ENCODE measurements at places on chromosomes 7 and 10. TPM values are rescaled to one million over a fixed set of nuclear protein-coding genes. Genes with fewer than 3 reads are reported as not detected.
A peak's percentile ranks its signal among the peaks of the same experiment; 100 is the strongest.

DNA sequence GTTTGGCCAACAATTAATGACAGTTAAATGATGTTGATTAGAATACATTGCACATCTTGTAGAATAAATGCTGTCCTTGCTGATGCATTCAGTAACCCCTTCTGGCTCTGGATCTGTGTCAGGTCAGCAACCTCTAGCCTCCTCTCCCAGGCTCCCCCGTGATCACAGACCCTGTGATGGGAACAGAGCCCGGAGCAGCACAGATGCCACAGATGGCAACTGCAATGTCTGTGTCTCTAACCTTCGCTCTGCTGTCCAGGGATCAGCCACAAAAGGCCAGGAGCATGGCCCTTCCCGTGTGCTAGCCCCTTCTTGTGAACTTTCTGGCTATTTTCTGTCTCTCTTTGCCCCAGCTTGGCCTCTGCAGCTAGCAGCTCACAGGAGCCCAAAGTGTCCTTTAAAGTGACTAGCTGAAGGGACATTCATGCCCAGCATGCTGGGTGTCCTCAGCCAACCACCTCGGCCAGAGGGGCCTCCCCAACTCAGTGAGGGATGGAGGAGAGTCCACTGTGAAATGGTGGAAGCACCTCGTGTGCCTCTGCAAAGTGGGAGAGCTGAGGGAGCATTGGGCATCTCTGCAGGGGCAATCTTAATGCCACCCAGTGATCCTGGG, 167.0 kb upstream of the TCERG1L start:
- no peak overlapping the region for H3K4me3 ChIP-seq
- no peaks in the 10 kb centered on the region for H3K27me3 ChIP-seq
- DNase-seq = no peak
- no peak overlapping the region for H3K27ac ChIP-seq
- no peaks in the 10 kb centered on the region for H3K4me1 ChIP-seq
- no peaks in the 10 kb centered on the region for H3K36me3 ChIP-seq

- no peak for DNase-seq
- H3K27ac ChIP-seq = no peak overlapping the region
- H3K36me3 ChIP-seq = no peaks in the 10 kb centered on the region
- H3K4me1 ChIP-seq = peaks cover 7% of the 10 kb centered on the region
Observed at GRCh38 chr10:78916227-78916626, 152.5 kb upstream of the ZMIZ1 start.

Gene CUBN
- total RNA-seq = 0.25 TPM

- H3K4me1 ChIP-seq = no peaks in the 10 kb centered on the region
- no peak overlapping the region for H3K27ac ChIP-seq
- no peaks in the 10 kb centered on the region for H3K36me3 ChIP-seq
- H3K4me3 ChIP-seq = no peak overlapping the region
- DNase-seq = no peak
Observed at GRCh38 chr10:4069491-4069890, 284.5 kb upstream of the KLF6 start.

GRCh38 chr10:21978191-21978862, 25.2 kb downstream of the DNAJC1 start:
- H3K27me3 ChIP-seq = no peaks in the 10 kb centered on the region
- H3K4me1 ChIP-seq = no peaks in the 10 kb centered on the region
- no peak overlapping the region for H3K4me3 ChIP-seq
- DNase-seq = no peak
- H3K27ac ChIP-seq = no peak overlapping the region
- no peaks in the 10 kb centered on the region for H3K36me3 ChIP-seq

Gene ACTA2
- 265 TPM for total RNA-seq

DNA sequence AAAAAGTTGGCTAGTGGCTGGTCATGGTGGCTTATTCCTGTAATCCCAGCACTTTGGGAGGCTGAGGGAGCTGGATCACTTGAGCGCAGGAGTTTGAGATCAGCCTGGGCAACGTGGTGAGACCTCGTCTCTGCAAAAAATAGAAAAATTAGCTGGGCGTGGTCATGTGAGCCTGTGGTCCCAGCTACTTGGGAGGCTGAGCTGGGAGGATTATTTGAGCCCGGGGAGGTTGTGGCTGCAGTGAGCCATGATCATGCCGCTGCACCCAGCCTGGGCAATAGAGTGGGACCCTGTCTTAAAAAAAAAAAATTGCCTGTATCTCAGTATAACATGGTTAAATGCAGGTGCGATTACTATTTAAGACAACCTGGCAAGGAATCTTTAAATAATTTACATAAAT, 61.0 kb downstream of the ADD3 start:
- H3K27me3 ChIP-seq = no peaks in the 10 kb centered on the region
- no peak overlapping the region for H3K4me3 ChIP-seq
- H3K36me3 ChIP-seq = no peaks in the 10 kb centered on the region
- DNase-seq = no peak
- no peaks in the 10 kb centered on the region for H3K4me1 ChIP-seq
- peak overlapping the region; percentile 48 for H3K27ac ChIP-seq

Gene CELF2
- total RNA-seq = 30.2 TPM

DNA sequence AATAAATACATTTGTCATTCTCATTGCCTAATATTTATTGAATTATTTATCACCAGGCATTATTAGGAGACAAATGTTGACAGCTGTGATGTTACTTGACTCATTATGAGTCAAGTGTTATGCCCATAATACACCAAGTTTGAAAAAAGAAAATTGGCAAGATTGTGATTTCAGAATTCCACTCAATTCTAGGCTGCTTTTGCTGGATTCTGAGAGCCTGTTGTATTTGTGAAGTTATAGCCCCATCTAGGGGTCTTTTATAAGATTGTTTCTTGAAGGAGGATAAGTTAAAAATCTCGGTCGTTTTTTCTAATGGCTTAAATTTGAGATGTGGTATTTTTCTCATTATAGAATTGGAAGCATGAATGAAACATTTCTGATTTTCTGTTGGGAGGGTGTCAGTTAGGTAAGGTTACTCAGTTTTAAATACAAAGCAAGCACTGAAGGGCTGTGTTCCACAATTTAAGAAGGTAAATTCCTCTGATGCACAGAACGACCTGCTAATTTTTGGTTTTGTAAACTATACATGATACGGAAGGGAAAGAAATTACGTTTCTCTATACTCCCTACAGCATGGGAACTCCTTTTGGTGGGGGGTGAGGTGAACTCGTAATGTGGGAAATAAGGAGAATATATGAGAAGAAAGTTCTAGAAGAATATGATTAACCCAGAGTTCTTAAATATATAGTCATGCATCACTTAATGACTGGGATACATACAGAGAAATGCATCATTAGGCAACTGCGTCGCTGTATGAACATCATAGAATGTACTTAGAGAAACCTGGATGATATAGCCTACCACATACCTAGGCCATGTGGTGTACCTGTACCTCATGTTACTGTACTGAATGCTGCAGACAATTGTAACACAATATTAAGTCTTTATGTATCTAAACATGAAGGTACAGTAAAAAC, 2.6 kb downstream of the STK31 start:
- no peak overlapping the region for H3K4me3 ChIP-seq
- no peak for DNase-seq
- no peak overlapping the region for H3K27ac ChIP-seq
- H3K4me1 ChIP-seq = no peaks in the 10 kb centered on the region

- H3K4me1 ChIP-seq = no peaks in the 10 kb centered on the region
- DNase-seq = peak; percentile 74
- peaks cover 6% of the 10 kb centered on the region for H3K27me3 ChIP-seq
- no peak within 1 kb of the TSS for H3K27ac ChIP-seq
- no peak within 1 kb of the TSS for H3K4me3 ChIP-seq
Observed at GRCh38 chr7:76201732-76202665, at the start of gene SRRM3. Gene SRRM3 (plus strand): TSS chr7:76201896. CDS start chr7:76235067, 33,171 bp downstream.

GRCh38 chr7:66281678-66282590, 76.8 kb downstream of the TPST1 start:
- H3K27ac ChIP-seq = no peak overlapping the region
- H3K27me3 ChIP-seq = no peaks in the 10 kb centered on the region
- H3K4me3 ChIP-seq = no peak overlapping the region
- H3K36me3 ChIP-seq = no peaks in the 10 kb centered on the region
- no peak for DNase-seq
- H3K4me1 ChIP-seq = no peaks in the 10 kb centered on the region

GRCh38 chr7:39623047-39623731, at the start of gene RALA:
Gene RALA (plus strand): TSS chr7:39623572. CDS start chr7:39686668, 63,096 bp downstream.
- peak; percentile 96 for DNase-seq
- H3K4me3 ChIP-seq = peak within 1 kb of the TSS; percentile 90
- H3K27me3 ChIP-seq = no peaks in the 10 kb centered on the region
- peak within 1 kb of the TSS; percentile 97 for H3K27ac ChIP-seq
- H3K36me3 ChIP-seq = no peaks in the 10 kb centered on the region

Gene VWA2
- total RNA-seq = 2.6 TPM

DNA sequence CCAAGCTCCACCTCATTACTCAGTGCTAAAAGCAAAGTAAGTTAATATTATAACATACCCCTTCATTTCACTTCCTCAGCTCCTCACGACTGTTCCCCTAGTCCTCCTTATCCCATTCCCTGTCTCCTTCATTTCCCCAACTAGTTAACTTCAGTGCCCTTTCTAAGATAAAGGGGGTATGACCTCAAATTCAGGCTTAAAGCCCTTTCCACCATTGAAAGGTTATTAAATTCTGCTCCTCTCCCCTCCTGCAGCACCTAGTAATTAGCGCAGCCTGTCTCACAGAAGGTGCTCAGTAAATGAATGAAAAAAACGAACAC, 1.0 kb downstream of the CRPPA start:
- H3K4me3 ChIP-seq = peak overlapping the region; percentile 51
- H3K27ac ChIP-seq = peak overlapping the region; percentile 98
- no peaks in the 10 kb centered on the region for H3K36me3 ChIP-seq

GRCh38 chr10:29535778-29536453, 98.9 kb downstream of the SVIL start:
- H3K36me3 ChIP-seq = peaks cover 3% of the 10 kb centered on the region
- H3K4me3 ChIP-seq = no peak overlapping the region
- H3K27me3 ChIP-seq = no peaks in the 10 kb centered on the region
- no peak for DNase-seq

DNA sequence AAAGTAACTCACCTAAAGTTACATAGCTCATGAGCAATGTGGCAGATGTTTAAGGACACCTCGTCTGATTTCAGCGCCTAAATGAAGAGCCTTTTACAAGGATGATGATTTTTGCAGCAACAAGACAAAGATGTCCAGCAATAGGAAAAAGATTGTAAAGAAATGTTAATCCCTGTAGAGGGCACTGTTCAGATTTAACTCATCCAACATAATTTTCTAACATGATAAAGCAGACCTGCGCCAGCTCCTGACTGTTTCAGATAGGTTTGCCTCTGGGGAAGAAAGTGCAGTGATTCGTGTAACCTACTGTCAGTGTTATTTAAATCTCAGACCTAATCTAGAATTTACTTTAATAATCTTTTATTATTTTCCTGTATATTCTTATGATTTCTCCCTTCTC, 595.2 kb downstream of the AUTS2 start:
- no peak overlapping the region for H3K4me3 ChIP-seq
- no peaks in the 10 kb centered on the region for H3K4me1 ChIP-seq
- no peak for DNase-seq
- no peak overlapping the region for H3K27ac ChIP-seq
- H3K27me3 ChIP-seq = no peaks in the 10 kb centered on the region

DNA sequence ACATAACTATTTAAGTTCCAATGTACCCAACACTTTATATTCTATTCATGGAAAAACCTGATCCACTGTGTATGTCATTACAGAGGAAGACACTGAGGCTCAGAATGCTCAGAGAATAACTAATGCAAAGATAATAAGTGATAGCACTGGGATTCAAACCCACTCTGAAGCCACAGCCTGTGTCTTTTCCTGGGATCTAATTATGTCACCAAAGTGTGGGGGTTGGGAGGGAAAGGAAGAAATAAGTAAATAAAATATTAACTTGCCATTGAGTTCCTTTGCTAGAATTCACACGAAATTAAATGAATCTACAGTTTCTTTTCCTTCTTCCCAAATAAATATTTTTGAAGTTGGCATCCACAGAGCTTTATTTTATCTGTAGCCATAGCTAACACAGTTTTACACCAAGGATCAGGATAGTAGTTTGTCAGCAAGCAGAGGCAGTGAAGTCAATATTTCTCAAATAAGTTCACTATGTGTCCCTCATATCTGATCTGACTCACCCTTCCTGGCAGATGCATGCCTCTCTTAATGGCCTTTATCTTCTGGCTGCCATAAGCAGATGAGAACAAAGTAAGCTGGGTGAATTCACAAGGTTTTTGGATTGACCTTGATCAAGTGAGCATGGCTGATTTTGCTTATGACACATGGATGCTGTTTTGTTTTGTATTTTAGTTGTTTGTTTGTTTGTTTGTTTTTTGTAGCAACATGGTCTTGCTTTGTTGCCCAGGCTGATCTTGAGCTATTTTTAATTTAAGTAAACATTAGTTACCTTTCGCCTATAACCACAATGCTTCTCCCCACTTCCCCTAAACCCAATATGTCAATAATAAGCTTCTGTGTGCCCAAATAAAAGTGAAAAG, 6.3 kb downstream of the RAPGEF5 start:
- H3K36me3 ChIP-seq = no peaks in the 10 kb centered on the region
- no peak for DNase-seq
- H3K4me3 ChIP-seq = no peak overlapping the region
- H3K27ac ChIP-seq = peak overlapping the region; percentile 61
- peaks cover 6% of the 10 kb centered on the region for H3K4me1 ChIP-seq

DNA sequence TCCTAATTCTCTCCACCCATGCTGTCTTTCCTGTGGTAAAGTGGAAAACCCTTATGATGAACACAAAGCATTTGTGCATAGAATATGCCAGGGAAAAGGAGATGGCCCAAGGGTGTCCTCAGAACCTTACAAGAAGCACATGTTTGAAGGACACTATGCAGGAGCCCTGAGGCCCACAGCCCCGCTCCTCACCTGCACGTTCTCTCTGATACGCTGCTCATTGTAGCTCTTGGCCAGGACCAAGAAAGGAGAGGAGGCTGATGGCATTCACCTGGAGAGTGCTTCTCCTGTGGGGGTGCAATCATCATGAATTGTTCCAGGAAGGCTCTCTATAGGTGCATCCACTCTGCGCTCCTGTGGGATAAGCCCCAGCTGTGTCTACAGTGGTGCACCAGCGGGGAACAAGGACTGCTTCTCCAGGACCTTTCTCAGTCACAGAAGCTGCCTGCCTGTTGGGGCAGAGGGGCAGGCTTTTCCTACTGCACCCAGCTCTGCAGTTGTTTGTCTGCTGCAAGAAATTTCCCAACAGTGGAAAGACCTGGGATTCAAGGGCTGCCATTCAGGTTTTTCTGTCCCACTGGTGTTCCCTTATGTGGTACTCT, 19.9 kb downstream of the AKR1C2 start:
- no peak overlapping the region for H3K27ac ChIP-seq
- no peaks in the 10 kb centered on the region for H3K4me1 ChIP-seq
- no peak overlapping the region for H3K4me3 ChIP-seq
- no peak for DNase-seq

- no peaks in the 10 kb centered on the region for H3K36me3 ChIP-seq
- no peak for DNase-seq
Observed at GRCh38 chr7:45882465-45882810, 5.8 kb upstream of the IGFBP1 start.

- H3K27me3 ChIP-seq = no peaks in the 10 kb centered on the region
- no peaks in the 10 kb centered on the region for H3K4me1 ChIP-seq
- no peaks in the 10 kb centered on the region for H3K36me3 ChIP-seq
Observed at GRCh38 chr7:151665368-151665767, 145.7 kb upstream of the RHEB start.

GRCh38 chr7:23298141-23298881, 828 bp upstream of the MALSU1 start:
- H3K27ac ChIP-seq = peak overlapping the region; percentile 78
- no peaks in the 10 kb centered on the region for H3K27me3 ChIP-seq
- no peaks in the 10 kb centered on the region for H3K36me3 ChIP-seq
- DNase-seq = no peak
- H3K4me1 ChIP-seq = peaks cover 7% of the 10 kb centered on the region

GRCh38 chr10:77873536-77874380, 52.8 kb downstream of the DLG5 start:
- DNase-seq = peak; percentile 56
- H3K4me1 ChIP-seq = no peaks in the 10 kb centered on the region
- H3K4me3 ChIP-seq = no peak overlapping the region
- no peaks in the 10 kb centered on the region for H3K36me3 ChIP-seq
- no peaks in the 10 kb centered on the region for H3K27me3 ChIP-seq
- peak overlapping the region; percentile 48 for H3K27ac ChIP-seq

Gene PRLHR
- not detected for total RNA-seq
